Caudate nucleus (tissue), 63 donors: ENCODE measurements at places on chromosomes 13 and 19.

DNA sequence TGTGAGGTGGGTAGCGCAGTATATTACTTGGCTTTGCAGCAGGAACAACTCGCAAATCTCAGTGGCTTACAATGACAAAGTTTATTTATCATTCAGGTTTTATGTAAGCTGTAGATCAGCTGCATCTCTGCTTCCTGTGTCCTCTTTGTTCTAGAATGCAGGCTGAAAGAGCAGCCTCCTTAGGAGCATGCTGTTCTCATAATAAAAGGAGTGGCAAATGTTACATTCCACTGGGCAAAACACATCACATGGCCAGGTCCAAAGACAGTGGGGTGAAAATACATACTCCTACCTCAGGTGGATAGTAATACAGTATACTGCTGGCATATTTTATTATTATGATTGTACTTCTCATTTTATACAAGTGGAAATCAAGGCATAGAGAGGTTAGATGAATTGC is 1.2 kb upstream of the CSNK1A1L start:
- DNase-seq = no peak

DNA sequence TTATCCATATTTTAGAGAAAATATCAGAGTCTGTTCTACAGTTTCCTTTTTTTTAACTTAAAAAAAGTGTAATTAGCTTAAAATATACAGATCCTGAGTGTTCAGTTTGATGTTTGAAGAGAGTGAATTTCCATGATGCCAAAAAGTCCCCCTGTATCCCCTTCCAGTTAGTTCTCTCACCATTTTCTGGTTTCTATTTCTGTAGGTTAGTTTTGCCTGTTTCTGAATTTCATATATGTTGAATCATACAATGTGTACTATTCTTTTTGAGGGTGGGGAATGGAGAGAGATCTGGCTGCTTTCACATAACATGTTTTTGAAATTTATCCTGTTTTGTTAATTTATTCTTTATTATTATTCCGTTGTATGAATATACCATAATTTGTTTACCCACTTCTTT is 95.9 kb downstream of the PDS5B start:
- DNase-seq = no peak

DNA sequence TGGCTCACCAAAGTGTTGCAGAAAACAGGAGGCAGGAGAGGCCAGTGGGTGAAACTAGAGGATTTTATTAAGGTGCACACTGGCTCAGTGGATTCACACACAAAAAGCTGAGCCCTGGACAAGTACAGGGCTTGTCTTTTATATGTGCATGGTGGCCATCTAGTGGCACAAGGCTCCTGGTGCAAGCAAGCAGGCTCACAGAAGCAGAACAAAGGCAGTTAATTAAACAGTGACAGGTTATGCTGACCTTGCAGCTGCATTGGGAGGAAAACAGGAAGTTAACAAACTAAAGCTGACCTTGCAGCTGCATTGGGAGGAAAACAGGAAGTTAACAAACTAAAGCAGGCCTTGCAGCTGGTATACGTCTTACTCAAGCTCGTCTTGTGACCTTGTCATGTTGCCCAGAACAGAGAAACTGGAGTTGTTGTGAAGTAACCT is 65.3 kb upstream of the ZNF681 start:
- DNase-seq = no peak

- DNase-seq = no peak
Measured at GRCh38 chr13:100508996-100509395, 79.6 kb downstream of the GGACT start.

GRCh38 chr13:59493436-59493965 is 670.2 kb downstream of the DIAPH3 start:
- DNase-seq = no peak

DNA sequence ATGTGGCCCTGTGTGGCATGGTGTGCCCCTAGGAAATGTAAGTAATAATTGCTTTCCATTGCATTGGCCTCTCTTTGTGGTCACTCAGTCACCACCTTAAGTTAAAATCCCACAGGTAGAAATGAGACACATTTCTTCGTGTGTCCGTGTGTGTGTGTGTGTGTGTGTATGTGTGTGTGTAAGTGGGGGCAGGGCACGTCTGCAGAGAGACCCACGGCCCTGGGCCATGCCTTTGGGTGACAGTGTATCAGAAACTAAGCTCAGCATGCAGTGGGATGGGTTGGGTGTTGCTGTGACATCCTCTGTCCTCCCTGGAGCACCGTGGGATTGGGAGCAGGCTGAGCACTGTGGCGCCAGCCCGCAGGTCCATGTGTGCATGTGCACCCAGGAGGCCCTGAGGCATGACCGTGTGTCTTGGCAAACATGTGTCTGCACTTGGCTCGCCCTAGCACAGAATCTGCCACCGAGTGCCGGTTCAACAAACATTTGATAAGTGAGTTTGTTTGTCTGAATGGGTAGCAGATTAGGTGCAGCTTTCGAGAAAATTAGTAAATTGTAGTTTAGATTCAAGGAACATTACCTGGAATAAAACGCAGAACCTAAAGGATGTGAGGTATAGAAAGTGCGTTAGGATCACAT is 91.8 kb downstream of the WTIP start:
- no peak for DNase-seq

DNA sequence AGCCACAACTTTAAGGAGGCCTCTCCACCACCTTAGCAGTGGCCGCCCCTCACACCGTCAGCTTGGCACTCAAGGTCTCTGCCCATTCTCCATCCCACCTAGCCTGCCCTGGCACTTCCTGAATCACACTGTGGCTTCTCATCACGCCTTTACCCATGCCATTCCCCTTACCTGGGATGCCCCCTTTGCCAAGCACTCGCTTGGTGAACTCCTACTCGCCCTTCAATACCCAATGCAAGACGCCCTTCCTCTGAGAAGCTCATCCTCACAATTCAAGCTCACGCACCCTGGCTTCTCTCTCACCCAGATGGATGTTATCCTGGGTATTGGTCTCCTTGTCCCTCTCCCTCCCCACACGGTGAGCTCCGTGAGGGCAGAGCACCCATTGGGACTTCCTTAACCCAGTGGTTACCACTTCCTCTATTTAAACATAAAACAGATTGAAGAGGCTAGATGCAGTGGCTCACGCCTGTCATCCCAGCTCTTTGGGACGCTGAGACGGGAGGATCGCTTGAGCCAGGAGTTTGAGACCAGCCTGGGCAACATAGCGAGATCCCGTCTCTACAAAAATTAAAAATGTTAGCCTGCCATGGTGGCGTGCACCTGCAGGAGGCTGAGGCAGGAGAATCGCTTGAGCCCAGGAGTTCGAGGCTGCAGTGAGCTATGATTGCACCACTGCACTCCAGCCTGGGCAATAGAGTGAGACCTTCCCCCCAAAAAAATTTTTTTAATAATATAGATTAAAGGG is 12.6 kb upstream of the SHD start:
- no peak for DNase-seq

- DNase-seq = no peak
Measured at GRCh38 chr19:16068696-16069259, 7.5 kb upstream of the TPM4 start.

- DNase-seq = no peak
Measured at GRCh38 chr19:3146677-3147100, 10.9 kb downstream of the GNA15 start.

DNA sequence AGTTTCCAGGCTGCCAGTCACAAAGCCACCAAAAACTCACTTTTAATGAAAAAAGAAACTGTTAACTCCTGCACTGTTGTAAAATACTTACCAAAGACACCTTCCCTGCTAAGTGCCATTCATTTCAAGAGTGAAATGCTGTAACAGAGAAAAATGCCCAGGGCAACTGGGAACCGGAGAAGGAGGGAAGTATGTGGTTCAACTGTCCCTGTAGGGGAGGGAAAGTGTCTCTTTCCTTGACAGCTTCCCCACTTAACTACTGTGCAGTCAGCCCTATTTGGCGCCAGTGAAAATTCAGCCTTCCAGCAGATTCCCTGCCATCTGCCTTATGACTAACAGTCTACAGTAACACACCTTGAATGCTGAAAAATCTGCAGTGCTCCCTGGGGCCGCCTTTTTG is 789.0 kb downstream of the DIAPH3 start:
- DNase-seq = no peak

- no peak for DNase-seq
Measured at GRCh38 chr19:3034656-3035541, 5.8 kb upstream of the TLE2 start.

GRCh38 chr13:99626461-99627082 is 125.3 kb downstream of the TM9SF2 start:
- no peak for DNase-seq

- no peak for DNase-seq
Measured at GRCh38 chr19:7004313-7004931, 16.8 kb downstream of the MBD3L2B start.

GRCh38 chr19:44005973-44006372 is 3.2 kb downstream of the ZNF230 start:
- no peak for DNase-seq

- DNase-seq = no peak
Measured at GRCh38 chr13:112947796-112948195, 21.2 kb upstream of the MCF2L start.

DNA sequence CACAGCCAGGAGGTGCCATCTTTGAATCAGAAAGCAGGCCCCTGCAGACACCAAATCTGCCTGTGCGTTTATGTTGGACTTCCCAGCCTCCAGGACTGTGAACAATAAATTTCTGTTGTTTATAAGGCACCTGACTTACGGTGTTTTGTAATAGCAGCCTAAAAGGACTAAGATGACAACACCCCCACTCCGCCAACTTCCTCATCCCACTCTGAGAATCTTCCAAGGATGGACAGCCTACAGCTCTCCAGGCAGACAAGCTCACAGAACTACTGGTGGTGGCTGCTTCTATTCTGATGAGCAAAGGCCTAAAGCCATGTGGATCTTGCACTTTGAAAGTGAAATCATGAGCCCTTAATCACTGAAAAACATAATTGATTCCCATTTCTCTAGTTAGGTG is 449.2 kb downstream of the TSHZ3 start:
- no peak for DNase-seq

DNA sequence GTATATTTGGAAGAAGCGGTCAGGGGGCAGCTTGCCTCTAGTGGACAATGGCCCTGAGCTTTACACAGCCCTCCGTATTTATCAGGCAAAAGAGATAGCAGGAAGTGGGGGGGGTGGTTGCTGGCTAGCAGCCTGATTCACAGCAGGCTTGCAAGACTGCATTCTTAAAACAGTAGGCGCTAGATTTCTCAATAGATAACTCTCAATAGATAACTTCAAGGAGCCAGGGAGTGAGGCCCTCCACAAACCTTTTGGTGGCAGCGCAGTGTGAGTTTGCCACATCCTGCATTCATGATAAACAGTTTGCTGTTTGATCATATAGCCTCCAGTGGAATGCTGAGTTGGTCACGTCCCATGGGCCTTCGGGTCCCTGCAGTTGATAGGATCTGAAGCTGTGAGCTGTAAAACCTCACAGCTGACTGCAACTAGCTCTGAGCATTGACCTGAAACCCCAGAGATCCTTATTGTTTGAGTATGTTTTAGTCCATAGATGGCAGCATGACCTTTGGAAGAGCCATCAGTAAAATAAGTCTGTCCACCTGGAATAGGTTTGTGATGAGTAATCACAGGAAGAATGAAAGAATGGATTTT is 12.2 kb downstream of the FPR3 start:
- no peak for DNase-seq

DNA sequence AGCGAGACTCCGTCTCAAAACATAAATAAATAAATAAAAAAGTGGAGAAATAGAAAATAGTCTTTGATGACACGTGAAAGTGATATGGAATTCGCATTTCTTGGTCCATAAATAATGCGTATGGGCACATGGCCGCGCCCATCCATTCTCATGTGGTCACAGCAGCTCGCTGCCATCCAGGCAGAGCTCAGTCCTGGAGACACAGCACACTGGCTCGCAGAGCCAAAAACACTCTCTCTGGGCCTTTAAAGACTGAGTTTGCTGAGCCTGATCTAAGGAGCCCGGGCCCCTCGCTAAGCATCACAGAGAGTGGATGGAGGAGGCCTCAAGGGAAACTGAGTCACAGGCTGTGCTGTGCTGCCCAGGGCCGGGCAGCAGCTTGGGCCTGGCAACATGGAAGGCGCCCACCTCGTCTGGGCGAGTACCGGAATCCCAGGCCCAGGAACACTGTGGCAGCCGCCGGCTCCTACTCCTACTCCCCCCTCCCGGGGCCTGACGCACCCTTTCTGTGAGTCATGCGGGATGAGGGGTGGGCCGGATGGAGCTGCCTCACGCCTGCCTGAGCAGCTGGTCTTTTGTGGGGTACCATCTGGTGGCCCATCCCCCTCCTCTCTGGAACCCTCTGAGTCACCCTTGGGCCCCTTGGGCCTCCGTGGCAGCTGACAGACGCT is 28.9 kb upstream of the CACTIN start:
- DNase-seq = peak; percentile 37

GRCh38 chr13:20057963-20058362 is 99.4 kb downstream of the ZMYM2 start:
- DNase-seq = no peak

GRCh38 chr19:8254286-8255001 is 45.3 kb downstream of the CERS4 start:
- DNase-seq = no peak

- no peak for DNase-seq
Measured at GRCh38 chr13:21095311-21095710, 33.9 kb upstream of the LATS2 start.

DNA sequence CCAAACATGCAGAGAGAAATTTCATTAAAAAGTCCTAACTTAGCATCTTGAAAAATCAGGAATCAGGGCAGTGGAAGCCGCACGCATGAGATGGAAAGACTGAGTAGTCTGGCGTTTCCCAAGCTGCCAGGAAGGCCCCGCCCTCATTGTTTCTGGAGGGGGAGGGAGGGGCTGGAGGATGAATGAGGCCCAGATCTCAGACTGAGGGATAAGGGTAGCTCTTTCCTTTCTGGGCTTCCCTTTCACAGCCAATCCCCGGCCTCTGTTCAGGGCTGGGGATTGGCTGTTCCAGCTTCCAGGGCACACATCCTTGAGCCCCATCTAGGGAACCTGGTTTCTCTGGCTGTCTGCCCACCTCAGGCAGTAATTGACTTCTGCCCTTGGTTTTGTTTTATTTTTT is 7.3 kb downstream of the C19orf53 start:
- DNase-seq = no peak

- DNase-seq = no peak
Measured at GRCh38 chr13:79543883-79544282, 62.9 kb downstream of the NDFIP2 start.

DNA sequence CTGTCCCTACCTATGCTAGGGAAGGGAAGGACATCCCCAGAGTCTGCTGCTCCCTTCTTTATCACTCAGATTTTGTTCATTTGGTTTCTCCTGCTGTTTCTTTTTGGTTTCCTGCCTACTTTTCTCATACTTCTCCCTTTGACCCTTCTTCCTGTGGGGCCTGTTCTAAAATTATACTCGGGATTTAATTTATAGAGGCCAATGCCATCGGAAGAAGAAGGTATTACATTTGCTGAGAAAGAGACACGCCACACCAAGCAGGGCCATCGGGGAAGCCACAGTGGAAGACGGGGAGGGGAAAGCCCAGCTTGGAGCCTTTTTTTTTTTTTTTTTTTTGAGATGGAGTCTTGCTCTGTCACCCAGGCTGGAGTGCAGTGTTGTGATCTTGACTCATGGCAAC is 46.8 kb upstream of the FARP1 start:
- no peak for DNase-seq
